HuH-7.5 (cell line): ENCODE measurements at places on chromosomes 7 and 10.

DNA sequence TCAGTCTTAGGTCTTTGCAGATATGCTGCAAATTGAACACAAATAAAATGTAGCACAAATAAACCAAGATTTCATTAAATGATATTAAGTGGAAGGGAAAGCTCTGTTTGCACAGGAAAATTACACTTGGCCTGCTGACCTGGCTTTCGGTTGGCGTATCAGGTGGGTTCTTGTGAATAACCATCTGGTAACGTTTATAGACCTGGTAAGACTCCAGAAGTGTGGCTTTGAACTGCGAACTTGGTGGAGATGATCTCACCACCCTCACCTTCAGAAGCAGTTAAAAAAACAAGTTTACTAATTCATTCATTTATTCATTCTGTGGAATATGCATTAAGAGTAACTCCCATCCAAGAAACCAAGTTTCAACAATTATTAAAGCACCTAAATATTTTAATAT lies 28.1 kb downstream of the ATE1 start:
- no peak for DNase-seq

DNA sequence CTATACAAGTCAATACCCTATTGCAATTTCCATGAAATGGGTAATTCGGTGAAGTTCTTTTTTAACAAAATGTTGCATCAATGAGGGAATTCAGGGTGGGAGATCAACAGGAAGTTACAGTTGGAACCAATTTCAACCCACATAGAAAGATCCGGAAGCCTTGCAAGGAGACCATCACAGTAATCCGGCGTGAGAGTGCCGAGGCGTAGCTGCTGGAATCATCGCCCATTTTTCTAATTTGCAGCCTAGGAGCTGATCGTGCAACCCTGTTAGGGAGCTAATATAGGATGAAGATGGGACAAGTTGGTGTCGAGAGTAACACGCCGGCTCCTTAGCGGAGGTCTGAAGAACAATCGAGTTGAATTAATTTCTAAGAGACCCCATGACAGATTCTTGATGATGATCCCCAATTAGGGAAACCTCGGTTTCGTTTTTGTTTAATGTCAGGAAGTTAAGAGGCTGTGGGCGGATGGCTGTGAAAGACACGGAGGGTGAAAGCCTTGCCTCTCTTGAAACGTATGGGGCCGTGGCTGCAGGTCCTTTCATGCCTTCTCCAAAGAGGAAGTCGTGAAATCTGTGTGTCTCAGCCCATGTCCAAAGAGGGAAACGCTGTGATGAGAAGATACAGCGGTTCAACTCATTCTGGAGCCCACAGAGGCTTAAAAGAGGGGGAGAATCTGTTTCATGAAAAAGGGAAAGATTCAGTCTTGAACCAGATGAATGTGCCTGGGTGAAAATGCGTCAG lies 51.2 kb upstream of the CARD11 start:
- DNase-seq: no peak

DNA sequence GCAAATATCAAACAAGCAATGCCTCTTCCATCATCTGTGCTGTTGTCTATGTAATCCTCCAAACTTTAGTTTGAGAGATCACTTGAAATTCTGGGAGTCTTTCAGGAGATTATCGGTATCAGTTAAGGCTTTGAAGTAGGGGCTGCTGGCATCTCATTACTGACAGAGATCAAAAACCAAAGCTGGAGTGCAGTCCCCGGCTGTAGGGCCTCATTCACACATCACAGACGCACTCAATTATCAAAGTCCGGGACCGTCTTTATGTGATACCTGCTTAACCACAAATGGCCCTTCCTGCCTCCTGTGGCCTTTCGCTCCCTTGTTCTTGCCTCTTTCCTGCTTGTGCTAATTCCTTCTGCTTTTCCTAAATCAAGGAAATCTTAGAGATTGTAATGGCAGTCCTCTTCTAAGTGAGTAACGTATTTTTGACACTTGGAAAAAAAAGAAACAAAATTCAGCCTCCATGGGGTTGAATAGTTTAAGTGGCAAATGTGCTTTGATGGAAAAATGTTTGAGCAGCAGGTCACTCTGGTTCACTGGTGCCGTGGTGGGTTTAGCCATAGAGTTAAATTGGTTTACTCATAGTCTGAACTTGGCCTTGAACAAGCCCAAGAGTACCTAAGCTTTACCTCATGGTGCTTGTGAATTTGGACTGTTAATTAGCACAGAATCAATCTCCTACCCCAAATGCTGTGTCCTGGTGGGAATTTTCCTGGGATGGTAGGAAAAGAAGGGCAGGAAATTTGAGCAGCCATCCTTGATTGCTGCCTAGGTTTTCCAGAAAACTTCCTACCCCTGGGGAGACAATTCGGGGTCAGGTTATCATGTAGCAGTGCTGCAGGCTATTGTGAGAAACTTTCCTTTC lies 178.9 kb upstream of the LYZL1 start:
- DNase-seq: no peak

DNA sequence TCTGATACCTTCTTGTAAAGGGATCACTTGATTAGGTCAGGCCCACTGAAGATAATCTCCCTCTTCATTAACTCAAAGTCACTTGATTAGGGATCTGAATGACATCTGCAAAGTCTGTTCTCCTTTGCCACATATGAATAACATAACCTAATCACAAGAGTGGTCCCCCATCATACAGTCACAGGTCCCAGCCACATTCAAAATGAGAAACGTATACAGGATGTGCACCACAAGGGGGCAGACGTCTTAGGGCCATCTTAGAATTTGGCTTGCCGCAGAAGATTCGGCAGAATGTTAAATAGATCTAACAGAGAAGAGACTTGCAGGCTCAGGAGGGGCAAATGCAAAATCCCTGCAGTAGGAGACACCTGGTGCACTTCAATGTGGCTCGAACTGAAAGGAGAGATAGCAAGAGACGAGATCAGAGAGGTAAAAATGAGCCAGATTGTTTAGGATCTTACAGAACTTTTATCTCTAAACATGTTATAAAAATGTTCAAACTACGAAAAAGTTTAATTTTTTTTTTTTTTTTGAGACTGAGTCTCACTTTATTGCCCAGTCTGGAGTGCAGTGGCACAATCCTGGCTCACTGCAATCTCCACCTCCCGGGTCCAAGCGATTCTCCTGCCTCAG lies 10.4 kb upstream of the SMC3 start:
- DNase-seq: no peak

DNA sequence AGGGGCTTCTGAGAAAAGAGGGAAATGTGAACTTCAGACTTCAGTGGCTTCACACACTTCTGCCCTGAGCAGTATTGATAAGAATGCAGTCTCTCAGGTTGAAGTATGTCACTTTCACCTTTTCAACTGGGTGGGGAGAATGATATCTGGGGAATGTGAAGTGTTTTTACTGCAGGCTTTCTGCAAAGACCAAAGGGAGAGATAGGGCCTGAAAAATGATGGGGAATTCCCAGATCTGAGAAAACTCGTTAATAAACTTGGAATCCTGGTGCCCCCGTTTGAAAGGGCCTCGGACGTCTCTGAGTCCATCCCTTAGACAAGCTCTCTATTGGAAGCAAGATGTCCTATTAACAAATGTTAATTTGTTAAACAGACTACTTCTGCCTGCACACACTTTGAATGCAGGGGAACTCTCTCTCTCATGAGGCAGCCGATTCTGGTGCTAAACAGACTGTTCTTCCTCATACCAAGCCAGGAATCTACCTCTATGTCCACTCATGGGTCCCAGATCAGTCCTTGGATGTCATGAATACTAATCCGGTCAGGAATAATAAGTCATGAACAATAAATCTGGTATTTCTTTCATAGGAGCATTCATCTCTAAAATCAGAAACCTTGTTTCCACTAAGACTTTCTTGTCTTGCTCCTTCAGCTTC lies 193.6 kb downstream of the JCAD start:
- DNase-seq: no peak

GRCh38 chr7:44448922-44449583 lies 41.4 kb downstream of the NUDCD3 start:
- no peak for DNase-seq

- DNase-seq: no peak
Observed at GRCh38 chr10:70430493-70431445, 10.7 kb downstream of the NODAL start.

- no peak for DNase-seq
Observed at GRCh38 chr7:81285142-81285871, 366.5 kb upstream of the SEMA3C start.

- no peak for DNase-seq
Observed at GRCh38 chr10:64116707-64117106, 595.5 kb downstream of the REEP3 start.

DNA sequence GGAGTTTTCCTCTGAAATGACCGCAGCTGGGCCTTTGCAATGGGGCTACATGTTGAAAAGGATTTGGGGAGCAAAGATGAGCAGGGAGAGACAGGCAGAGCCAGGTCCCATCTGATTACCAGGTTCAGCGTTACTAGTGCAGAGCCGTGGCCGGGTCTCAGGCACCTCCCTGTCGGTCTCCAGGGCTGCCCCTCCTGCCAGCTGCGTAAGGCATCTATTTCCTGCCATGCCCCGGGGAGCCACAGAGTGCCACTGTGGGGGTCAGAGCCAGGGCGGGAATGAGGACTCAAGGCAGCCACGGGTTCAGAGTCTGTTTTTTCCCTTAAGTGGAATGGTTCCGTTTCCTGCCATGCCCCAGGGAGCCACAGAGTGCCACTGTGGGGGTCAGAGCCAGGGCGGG lies 382.6 kb upstream of the SHH start:
- DNase-seq: no peak

GRCh38 chr7:107838816-107839565 lies 36.0 kb upstream of the SLC26A3 start:
- DNase-seq: no peak

DNA sequence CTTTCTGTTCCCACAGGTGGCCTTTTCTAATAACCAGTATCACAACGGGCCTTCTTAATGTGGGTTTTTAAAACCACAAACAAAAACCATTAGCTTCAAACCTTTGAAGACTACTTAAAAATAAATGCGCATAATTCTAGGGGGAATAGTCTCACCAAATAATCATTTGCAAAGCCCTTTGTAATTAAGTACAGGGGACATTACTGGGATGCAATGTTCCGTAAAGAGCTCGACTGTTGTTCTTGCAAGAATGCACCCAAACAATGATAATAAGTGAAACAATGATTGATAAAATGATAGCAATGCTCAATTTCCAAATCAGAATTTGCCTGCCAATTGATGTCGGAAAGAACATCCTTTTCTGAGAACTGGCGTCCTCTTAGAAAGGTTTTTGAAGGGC lies 589.1 kb upstream of the ADARB2 start:
- DNase-seq: no peak

GRCh38 chr10:118980870-118981269 lies 48.6 kb upstream of the NANOS1 start:
- DNase-seq: no peak

- no peak for DNase-seq
Observed at GRCh38 chr7:151346-152050, 40.9 kb upstream of the FAM20C start.

DNA sequence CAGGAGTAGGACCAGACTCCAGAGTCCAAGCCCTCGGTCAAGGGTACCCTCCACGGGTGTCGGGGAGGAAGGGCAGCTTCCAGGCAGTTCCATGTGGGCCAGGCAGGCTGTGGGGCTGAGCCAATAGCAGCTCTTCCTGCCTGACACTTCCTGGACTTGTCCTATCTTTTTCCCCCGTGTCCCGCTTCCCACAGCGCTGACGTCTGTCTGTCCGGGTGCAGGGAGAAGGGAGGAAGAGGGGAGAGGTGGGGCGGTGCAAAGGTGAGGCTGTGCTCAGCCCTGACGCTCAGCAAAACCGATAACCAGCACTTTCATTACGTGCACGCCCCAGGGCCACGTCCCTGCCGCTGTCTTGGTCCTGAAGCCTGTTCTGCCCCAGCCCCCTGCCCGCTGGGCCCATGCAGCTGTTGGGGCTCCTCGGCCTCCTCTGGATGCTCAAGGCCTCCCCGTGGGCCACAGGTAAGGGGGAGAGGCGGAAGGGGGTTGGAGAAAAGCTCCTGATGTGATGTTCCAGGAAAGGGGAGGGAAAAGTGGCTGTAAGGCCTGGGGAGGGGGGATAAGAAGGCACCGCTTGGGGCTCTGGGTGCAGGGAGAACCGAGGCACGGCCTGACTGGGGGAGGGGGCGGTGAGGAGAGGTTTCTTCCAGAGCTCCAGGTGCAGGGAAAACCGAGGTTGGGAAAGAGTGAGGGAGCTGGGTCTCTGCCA lies at the start of gene MUC3A:
Gene MUC3A, plus strand, starts transcription at position 308 of the 706 bp plus-strand sequence. Its CDS starts 91 bp downstream, at position 399.
- DNase-seq: no peak

DNA sequence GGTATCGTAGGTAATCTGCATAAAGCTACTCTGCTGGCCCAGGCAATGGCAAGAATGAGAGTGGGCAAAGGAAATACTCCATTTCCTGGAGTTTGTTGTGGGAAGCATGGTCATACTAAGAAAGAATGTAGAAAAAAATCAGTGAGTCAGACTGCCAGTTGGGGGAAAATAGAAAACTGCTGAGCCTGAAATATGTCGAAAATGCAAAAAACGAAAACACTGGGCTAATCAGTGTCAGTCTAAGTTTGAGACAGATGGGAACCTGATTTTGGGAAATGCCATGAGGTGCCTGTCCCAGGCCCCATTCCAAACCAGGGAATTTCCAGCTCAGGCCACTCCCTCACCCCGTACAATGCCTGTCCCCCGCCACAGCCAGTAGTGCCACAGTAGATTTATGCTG lies 150.0 kb downstream of the ZNF33B start:
- no peak for DNase-seq

DNA sequence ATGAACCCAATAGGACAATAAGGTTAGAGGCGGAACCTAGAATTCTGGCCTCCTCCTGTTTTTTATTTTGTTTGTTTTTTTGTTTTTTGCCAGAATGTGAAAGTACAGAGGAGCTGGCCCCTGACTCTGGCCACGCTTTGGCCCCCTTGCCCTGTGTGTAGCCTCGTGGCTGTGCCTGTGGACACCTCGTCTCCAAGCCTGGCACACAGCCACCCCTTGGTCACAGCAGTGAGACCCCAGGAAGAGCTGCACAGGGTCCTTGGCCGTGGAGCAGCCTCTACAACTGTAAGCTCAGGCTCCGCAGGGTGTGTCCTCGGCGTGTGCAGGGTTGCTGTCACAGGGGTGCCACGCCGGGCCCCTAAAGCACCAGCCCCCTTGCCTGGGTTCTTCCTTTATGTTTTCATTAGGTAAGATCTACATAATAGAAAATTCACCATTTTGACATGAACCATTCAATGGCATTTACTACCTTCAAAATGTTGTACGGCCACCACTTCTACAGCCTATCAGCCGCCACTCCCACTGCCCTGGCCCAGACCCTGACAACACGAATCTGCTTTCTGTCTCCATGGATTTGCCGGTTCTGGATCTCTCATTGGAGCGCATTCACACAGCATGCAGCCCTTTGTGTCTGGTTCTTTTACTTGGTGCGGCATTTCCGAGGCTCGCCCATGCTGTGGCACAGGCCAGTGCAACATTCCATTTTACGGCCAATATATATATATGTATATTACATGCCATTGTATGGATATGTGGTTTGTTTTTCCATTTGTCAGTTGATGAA lies 51.0 kb downstream of the AMZ1 start:
- no peak for DNase-seq

- no peak for DNase-seq
Observed at GRCh38 chr10:8041284-8041991, 13.1 kb upstream of the GATA3 start.

DNA sequence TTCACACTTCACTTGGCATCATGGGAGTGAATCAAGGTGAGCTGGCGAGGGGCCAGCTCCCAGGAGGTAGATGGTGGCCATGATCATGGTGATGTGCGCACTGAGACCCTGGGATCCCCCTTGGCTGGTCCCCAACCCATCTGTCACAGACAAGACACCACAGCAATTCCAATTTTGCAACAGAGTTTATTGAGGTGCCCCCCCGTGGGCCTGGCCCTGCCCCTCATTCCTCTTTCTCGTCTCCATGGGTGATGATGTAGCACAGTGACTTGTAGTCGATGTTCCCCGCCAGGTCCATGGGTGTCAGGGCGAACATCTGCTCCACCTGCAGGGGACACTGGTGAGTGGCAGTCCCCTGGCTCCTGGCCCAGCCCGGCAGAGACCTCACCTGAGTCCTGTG lies 2.4 kb downstream of the MYL7 start:
- DNase-seq: no peak
